Activated CD8-positive, alpha-beta memory T cell treated with anti-CD3 and anti-CD28 coated beads, Interleukin-2, amount 10 ng/mL, durations not matched to agents 7 days and 5 days (primary cell): ENCODE measurements at places on chromosomes 4 and X.

- no peak for DNase-seq
Measured at GRCh38 chrX:18917831-18918230, 66.1 kb downstream of the PHKA2 start.

GRCh38 chrX:13250826-13251580, 68.8 kb downstream of the ATXN3L start:
- no peak for DNase-seq

DNA sequence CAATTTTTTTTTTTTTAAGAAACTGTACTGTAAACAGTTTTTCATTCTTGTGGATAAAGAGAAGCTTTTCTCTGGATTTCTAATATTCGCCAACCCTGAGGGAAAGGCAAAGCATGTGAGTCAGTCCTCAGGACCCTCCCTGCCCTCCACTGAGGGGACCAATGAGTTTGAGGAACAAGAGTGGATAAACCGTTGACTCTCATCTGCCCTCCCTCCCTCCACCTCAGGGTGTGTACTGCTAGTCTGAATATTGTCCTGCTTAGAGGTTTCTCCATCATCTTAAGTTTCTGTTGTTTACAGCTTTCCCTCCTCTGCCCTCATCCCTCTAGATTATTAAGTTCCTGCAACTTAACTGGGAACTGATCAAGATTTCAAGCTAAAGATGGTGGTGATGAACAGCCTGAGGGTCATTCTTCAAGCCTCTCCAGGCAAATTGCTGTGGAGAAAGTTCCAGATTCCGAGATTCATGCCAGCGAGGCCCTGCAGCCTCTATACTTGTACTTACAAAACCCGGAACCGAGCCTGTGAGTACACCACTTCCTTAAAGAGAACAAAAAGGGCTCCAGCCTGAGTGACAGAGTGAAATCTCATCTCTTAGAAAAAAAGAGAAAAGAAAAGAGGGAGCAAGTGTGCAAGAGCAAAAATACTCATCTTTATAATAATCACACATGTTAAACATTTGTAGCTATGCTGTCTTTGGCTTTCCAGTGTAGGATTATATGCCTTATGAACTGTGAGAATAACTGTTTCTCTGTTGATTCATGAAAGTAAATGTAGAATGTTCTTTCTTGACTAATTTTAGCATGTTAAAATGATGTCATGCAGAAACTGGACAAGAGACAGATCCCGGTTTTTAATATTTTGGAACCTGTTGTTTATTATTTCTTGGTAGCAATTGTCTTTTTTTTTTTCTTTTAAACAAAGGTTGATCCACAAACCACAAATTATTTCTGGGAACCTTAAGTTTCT, 11.9 kb downstream of the CA5B start:
- peak; percentile 56 for DNase-seq

DNA sequence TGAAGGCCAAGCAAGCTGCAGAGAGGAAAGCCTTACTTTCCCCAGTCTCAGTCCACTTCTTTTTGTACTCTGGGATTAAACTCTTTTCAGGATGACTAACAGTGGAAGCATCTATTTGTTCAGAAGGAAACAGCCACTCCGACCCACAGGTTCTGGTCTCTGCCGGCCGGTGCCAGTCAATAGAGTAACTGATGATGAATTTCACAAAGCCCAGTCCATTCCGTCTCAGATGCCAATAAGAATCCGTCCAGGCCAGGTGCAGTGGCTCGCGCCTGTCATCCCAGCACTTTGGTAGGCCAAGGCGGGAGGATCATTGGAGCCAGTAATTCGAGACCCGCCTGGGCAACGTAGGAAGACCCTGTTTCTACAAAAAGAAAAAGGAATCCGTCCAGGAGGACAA, 58.5 kb upstream of the HELT start:
- DNase-seq, result no peak

- no peak for DNase-seq
Measured at GRCh38 chrX:145068450-145068849, 178.9 kb upstream of the SPANXN1 start.

DNA sequence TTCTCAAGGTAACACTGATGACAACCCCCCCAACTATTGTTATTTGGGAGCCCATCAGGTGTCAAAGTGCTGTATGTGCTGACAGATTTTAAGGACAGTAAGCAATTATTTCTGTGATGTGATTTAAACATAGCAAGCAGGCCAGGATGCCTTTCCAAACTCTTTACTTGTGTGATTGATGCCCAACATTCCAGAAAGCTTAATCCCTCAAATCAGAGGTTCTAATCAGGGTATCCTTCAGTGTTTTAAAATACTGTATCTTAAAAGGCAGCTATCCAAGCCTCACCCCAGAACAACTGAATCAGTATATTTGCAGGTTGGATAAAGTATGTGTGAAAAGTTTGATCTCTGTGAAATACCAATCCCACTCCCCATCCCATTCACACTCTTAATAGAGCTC, 119.7 kb downstream of the GASK1B start:
- DNase-seq, result no peak

GRCh38 chr4:86856896-86857295, 7.7 kb upstream of the SLC10A6 start:
- DNase-seq, result no peak
